ENCODE measurements at places on chromosomes 12 and 14. TPM values are rescaled to one million over a fixed set of nuclear protein-coding genes. Genes with fewer than 3 reads are reported as not detected.

Gene KLHDC2
- 37.4 TPM for polyA plus RNA-seq

Gene ACOT6
- not detected for polyA plus RNA-seq

Gene GNG2
- polyA plus RNA-seq = 18.4 TPM

Gene SLC5A8
- not detected for polyA plus RNA-seq

Gene CIDEB
- 7.2 TPM for polyA plus RNA-seq

Gene FERMT2
- polyA plus RNA-seq = 3.0 TPM

Gene PAN2
- 5.5 TPM for polyA plus RNA-seq

Gene C12orf42
- polyA plus RNA-seq = 0.93 TPM

Gene KCNH3
- polyA plus RNA-seq = not detected

Gene LUM
- polyA plus RNA-seq = 44.4 TPM

Gene ANO2
- polyA plus RNA-seq = 0.46 TPM

Gene ADCY6
- polyA plus RNA-seq = 10.9 TPM

Gene LALBA
- not detected for polyA plus RNA-seq

Gene BAZ2A
- 59.5 TPM for polyA plus RNA-seq

All from sigmoid colon (tissue), 7 donors.